ENCODE measurements at places on chromosomes 12 and 14.

DNA sequence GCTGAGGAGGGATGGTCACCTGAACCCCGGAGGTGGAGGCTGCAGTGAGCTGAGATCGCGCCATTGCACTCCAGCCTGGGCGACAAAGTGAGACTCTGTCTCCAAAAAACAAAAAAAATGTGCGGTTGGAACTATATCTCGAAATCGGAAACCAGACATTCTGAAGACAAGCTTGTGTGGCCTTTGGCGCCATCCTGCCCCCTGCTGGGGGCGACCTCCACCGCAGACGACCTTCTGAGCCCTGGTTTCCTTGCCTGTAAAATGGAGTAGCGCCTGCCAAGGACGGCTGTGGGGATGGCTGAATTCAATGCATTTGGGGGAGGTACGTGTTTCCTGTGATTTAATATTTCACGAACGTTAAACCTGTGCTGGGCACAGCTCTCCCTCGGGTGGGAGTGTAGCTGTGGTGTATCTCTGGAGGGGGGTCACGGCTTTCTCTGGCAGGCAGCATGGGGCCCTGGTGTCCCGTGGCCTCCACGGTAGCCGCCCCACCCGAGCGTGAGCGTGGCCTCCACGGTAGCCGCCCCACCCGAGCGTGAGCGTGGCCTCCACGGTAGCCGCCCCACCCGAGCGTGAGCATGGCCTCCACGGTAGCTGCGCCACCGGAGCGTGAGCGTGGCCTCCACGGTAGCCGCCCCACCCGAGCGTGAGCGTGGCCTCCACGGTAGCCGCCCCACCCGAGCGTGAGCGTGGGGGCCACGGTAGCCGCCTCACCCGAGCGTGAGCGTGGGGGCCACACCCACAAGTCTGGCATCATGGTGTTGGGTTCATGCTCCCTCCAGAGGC is 55.3 kb downstream of the LRCOL1 start:
- ATAC-seq: no peak

GRCh38 chr14:90999299-90999698 is 61.1 kb downstream of the RPS6KA5 start:
- no peak for ATAC-seq

GRCh38 chr12:109573914-109574244 is 285 bp downstream of the MVK start:
- ATAC-seq: peak; percentile 6

DNA sequence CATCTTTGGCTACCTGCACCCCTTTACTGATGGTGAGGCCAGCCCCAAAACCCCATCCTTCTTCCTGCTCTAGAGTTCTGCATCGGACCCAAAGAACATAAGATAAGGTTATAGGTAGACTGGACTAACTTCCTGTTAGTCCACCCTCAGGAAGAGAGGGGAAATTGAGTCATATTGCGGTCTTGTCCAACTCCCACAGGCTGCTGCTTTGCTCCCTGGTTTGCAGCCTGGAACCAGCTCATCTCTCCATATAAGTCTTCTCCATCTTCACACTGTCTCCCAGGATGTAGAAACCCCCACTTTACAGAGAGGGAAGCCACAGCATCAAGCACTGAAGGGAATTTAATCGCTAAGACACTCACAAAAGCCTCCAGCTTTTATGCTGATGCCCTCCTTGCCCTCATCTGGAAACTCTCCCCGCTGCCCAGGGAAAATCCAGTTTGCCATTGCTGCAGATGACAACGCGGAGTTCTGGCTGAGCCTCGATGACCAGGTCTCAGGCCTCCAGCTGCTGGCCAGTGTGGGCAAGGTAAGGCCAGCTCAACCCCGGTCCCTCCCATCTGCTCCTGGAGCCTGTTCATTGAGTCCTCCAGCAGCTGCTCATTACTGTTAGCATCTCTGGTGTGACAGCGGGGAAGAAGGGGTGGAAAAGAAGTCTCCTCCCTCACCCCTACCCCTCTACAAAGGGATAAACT is 85.3 kb downstream of the B4GALNT3 start:
- no peak for ATAC-seq

DNA sequence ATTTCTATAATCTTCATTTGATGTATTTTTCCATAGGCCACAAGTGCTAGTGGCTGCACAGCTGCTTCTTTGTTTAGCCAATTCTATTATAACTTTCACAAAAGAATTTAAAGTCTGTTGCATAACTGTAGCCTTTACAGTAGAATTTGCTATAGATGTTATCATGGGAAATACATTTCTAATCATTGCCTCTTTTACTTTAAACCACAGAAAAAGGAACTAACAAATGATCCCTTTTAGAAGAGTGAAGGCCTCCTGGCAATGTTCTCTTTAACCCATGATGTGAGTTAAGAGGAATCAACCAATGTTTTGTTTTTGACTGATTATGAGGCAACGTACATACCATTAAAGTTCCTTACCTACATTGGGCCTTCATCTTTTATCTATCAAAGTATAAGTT is 68.8 kb downstream of the RPL10L start:
- no peak for ATAC-seq

DNA sequence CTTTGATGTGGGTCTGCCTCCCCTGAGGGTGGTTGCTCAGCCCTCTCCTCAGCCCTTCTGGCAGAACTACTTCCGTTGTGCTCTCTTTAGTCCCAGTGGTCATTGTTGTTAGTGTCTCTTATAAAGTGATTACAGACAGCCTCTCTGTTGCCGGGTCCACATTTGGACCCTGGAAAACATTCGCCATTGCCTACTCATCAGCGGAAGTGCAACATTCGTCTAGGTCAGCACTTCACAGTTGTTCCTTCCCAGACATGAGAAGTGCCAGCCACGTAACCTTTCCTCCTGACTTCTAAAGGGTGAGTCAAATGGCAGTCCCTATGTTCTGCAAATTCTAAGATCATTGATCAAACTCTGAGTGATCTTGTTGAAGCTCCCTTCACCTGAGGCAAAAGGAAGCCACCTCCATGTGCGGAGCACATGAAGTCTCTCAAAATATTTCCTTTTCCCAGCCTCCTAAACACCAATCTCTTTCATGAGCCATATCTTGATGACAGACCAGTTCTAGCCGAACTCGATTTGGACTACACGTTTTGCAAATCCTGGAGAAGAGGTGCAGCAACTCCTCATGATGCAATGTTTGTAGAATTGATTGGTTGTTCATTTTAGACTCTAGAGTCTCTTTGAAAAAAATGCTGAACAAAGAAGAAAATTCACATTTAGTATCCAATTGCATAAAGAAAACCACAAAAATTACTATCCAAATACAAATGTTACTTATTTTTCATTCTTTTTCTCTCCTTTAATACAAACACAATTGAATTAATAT is 163.8 kb downstream of the RPL10L start:
- ATAC-seq: no peak

DNA sequence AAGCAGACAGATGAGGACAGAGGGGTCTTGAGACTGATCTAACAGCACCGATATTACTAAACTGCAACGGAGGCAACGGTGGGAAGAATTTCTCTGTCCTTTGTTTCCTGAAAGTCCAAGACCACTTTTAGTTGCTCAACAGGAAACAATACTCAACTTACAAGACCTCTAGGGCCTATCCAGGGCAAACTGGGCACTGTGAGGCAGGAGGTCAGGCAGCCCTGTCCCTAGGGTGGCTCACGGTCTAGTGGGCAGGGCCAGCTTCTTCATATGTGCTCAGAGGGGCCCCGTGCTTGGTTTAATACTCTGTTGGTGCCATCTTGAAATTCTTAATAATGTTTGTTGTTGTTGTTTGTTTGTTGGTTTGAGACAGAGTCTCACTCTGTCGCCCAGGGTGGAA is 14.2 kb downstream of the SSH1 start:
- ATAC-seq: no peak

DNA sequence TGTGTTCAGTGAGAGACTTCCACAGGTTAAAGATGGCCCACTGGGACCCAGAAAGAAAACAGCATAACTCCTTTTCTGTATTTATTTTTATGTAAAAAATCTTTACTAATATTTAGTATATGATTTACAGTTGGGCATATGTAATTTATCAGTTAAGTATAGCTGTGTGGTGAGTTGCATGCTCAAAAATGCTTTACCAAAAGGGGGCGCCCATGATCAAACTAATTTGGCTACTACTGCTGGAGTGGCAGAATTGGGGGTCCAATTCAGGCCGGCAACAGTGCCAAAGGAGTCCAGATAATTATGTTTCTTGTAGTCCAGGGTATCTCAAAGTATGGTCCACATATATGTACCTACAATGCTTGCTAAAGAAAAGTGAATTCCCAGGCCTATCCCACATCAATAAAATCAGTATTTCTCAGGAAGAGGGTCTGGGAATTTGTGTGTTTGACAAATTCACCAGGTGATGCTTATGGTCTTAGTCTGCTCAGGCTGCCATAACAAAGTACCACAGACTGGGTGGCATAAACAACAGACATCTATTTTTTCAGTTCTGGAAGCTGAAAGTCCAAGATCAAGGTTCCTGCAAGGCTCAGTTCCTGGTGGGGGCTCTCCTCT is 152.0 kb downstream of the KTN1 start:
- no peak for ATAC-seq

DNA sequence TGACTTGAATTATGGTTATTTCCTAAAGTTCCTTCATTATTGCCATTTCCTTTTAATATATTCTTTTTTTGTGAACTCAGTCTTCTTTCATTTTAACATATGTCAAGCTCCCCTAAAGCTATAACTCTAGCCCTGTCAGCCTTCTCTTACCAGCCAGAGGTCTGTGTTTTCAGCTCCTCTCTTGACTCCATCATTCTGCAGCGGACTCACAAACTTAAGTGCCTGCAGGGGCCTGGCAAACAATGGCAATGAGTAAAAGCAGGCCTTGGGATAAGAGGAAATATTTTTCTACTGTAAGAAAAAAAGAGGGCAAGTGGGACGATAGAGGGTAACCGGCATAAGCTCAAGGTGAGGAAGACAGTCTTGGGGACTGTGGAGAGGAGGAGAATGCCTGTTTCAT is 424.5 kb upstream of the RGS6 start:
- ATAC-seq: no peak

DNA sequence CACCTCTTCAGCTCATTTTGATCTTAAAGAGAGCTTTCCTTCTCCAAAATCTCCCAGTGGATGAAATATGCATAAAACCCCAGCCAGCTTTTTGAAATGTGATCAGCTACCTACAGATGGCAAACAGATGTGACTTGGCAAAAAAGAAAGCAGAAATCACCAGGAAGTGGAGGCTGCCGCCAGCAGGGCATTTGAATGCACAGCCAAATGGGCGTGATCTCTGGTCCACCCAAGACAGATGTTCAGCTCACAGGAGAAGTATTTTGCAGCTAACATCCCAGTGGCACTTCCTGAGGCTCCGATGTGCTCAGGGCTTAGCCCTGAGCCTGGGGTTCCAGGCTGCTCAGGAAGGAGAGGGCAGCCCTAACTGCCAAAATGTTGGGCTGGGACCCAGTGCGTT is 78.3 kb downstream of the LGMN start:
- no peak for ATAC-seq

DNA sequence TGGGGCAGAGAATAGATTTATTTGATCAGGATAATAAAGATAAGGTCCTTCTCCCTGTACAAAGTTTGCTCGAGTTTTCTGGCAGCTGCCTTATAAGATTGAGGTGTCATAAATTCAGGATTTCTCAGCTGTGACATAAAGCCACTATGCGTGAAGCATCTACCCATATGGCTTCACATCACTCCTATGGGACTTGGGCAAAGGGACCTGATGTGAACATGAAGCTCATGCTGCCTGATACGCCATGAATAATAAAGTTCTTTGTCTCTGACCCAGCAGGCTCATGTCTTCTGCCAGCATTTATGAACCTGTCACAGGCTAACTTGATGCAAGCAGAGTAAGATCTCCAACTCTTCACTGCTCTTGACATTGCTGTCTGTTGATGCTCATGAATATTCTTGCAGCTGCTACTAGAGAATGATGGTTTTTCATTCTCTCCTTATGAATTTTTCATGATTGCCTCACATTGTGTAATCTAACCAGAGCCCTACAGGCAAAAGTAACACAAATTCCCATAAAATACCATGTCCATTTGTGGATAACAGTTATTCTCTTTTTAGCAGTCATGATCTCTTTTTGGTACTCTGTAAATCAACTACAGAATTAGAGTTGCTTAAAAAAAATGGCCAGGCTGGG is 49.0 kb upstream of the CPNE8 start:
- ATAC-seq: no peak

DNA sequence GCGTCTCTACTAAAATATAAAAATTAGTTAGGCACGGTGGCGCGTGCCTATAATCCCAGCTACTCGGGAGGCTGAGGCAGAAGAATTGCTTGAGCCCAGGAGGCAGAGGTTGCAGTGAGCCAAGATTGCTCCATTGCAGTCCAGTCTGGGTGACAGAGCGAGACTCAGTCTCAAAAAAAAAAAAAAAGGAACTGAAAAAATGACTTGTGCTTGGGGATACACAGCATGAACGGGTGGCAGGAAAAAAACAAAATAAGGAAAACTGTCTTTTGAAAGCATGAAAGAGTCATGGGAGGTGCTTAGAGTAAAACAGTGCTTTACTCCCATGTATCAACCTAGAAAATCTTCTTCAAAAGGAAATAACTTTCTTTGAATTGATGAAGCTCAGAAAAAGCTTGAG is 80.8 kb downstream of the TMTC1 start:
- no peak for ATAC-seq

DNA sequence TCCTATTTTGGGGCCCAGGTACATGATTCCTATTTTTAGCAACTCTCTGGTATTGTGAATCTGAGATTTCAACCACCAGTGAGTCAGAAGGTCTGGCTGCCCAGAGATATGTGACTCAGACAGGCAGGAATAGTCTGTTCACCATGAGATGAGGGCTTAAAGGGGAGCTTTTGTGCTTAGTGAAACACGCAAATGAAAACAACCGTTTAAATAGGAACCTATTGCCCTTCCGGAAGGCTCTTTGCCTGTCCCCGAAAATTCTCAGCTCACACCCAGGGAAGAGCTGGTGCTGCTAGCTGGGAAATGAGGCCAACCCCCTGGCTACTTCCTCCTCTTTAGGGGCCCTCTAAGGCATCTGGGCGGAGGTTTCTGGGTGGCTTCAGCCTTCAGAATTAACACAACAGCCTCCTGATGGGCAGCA is 283.6 kb downstream of the CACNA1C start:
- ATAC-seq: peak; percentile 48

- ATAC-seq: no peak
Observed at GRCh38 chr12:121282072-121282742, 14.3 kb downstream of the CAMKK2 start.

- no peak for ATAC-seq
Observed at GRCh38 chr12:12531194-12531593, 31.5 kb downstream of the DUSP16 start.

Measured in activated CD4-positive, CD25-positive, alpha-beta regulatory T cell treated with anti-CD3 and anti-CD28 coated beads, Interleukin-2, amount 50 U/mL, for 24 hours (primary cell).